AG09309 (cell line): ENCODE measurements at places on chromosomes 7 and 10.

DNA sequence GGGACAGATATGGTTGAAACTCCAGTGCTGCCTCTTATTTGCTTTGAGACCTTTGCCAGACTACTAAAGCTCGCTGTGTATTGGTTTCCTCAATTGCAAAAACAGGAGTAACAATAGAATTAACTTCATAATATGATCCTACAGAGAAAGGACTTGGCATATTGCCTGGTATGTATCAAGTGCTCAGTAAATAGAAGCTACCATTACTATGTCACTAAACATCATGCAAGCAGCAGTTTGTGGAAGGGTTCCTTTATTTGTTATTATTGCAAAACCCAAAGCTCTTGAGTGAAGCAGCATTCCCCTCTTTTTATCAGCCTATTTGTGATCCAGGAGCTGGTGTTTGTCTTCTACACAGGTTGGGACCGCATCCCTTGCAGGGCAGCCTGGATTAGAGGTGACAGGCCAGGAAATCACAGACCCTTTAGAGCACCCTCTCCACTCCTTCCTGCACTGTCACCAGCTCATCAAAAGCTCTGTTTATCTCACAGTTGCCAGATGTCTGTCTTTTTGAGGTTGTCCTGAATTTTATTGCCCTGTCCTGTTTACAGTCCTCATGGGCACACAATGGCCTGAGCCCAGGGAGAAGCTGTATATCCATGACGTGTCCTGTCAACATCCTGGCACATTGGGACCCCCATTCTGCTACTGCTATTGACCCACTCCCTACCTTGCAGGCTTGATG is 121.5 kb downstream of the SNX10 start:
- no peak for DNase-seq

DNA sequence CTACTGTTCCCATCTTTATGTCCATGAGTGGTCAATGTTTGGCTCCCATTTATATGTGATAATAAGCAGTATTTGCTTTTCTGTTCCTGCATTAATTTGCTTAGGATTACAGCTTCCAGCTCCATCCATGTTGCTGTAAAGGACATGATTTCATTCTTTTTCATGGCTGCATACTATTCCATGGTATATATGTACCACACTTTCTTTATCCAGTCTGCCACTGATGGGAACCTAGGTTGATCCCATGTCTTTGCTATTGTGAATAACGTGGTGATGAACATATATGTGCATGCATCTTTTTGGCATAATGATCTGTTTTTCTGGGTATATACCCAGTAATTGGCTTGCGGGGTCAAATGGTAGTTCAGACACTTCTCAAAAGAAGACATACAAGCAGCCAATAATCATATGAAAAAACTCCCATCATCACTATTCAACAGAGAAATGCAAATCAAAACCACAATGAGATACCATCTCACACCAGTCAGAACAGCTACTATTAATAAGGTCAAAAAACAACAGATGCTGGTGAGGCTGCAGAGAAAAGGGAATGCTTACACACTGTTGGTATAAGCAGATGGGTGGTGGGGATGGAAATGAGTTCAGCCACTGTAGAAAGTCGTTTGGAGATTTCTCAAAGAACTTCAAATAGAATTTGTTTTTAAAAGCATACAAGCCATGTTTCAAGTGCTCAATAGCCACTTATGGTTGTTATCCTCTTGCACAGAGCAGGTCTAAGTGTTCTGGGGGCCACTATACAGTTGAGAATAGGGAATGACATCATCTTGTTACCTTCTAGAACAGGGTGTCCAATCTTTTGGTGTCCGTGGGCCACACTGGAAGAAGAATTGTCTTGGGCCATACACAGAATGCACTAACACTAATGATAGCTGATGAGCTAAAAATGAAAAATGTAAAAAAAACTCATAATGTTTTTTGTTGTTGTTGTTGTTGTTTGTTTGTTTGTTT is 23.2 kb upstream of the SDK1 start:
- DNase-seq: no peak

DNA sequence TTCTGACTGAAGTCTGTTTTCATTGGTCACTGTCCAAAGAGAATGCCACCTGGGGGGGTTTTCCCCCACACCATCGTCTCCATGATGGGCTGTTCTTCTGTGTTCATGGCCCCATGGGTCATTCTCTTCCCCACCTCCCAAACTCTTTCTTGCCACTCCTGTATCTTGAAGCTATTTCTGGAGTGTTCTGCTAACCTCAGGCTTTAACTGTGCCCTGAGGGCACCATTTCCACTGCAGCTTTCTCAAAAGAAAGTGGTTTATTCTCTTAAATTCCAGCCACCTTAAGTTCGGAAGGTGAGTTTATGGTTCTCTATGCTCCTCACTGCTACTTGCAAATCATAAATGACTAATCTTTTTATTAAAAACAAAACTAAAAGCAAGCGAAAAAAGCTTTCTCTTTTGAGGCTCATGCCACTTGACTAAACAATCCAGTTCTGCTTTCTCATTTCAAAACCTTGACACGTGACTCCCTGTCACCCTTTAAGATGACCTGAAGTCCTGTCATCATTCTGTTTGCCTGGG is 7.4 kb upstream of the APBB1IP start:
- DNase-seq: no peak

DNA sequence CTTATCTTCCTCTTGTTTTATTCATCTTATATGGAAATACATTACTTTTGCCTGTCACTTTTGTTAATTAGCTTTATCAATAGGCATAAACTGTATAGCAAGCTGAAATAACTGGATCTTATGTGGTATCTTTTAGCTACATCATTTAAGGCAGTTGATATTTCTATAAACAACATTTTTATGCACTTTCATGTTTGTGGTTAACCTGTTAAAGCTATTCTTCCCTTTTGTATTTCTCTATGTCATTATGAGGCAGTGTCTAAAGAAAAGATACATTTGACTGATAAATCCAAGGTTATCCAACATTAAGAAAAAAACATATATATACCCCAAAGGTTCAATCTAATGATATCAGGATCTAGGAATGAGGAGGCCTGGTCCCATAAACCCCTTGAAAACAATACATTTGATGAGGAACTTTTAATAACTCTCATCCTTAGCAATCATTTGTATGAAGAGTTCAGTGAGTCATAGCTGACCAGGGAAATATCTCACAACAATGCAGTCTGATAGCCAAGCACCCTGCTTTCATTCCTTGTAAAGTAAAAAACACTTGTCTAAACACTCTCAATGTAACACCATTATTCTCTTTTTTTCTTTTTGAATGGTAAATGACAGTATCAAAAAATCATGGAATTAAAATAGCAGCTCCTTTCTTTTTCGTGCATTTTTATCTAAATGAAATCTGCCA is 300.9 kb downstream of the NEBL start:
- no peak for DNase-seq

GRCh38 chr7:37671876-37672275 is 11.7 kb upstream of the GPR141 start:
- DNase-seq: no peak

GRCh38 chr7:151248346-151249033 is at the start of gene SMARCD3:
TSS of gene SMARCD3 (minus strand) at chr7:151248694. CDS start at chr7:151248562, 132 bp downstream.
- DNase-seq: no peak

- no peak for DNase-seq
Measured at GRCh38 chr7:45186261-45186813, 28.7 kb downstream of the RAMP3 start.

DNA sequence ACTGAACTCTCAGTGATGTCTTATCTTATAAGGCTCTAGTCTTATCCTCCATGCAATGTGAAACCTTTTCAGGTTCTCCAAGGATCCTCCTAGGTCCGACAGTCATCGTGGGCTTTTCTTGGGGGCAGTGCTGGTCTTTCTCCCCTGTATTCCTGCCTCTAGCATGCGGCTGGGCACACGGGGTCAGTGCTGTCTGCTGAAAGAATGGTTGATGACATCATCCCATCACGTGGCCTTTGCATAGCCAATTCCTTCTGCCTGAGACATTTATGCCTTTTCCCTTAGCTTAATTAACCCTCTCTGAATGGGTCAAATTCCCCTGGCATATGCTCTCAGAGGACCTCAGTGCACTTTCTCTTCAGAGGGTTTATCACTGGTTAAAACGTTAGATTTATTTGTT is 27.0 kb upstream of the KCNK18 start:
- no peak for DNase-seq

- DNase-seq: no peak
Measured at GRCh38 chr10:60238759-60239100, 150.9 kb downstream of the ANK3 start.

DNA sequence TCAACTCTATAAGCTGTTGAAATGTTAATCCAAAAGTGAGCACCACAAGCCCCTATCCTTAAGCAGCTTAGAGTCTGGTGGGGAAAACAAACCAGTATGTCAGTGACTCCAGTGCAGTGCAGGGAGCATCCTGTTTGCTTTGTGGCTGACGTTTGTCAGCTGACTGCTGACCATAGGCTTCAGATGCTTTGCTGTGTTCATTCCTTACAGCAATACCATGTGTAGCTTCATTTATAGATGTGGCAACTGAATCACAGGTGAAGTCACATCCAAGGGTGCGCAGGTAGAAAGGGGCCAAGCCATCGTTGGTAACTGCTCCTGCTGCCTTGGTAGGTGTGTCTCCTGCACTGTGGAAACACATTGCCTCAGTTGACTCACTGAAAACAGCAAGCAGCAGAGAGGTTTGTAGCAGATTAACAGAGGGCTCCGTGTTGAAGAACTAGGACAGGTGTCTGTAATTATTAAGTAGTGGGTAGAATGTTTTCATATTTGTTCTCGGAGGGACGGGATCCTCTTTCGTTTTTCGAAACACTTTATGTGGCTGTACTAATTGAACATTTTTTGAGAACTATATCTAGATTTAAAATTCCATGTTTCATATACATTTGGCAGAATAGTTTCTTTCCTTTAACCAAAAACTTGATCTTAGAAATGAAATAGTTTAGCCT is 2.0 kb downstream of the INSIG1 start:
- DNase-seq: no peak
